ENCODE measurements at places on chromosomes 13 and 19. TPM values are rescaled to one million over a fixed set of nuclear protein-coding genes. Genes with fewer than 3 reads are reported as not detected.

Gene PLPPR3
- 2.1 TPM for total RNA-seq

Gene NOVA2
- 1.2 TPM for total RNA-seq

Gene PINLYP
- 11.4 TPM for total RNA-seq

Gene STOML3
- total RNA-seq, result not detected

Gene GFY
- not detected for total RNA-seq

Gene RASAL3
- 0.85 TPM for total RNA-seq

Gene NFIX
- 83.5 TPM for total RNA-seq

Gene KIR2DL1
- total RNA-seq, result not detected

- DNase-seq, result no peak
These were observed 10.3 kb downstream of the CEBPG start for GRCh38 chr19:33383720-33384292.

DNA sequence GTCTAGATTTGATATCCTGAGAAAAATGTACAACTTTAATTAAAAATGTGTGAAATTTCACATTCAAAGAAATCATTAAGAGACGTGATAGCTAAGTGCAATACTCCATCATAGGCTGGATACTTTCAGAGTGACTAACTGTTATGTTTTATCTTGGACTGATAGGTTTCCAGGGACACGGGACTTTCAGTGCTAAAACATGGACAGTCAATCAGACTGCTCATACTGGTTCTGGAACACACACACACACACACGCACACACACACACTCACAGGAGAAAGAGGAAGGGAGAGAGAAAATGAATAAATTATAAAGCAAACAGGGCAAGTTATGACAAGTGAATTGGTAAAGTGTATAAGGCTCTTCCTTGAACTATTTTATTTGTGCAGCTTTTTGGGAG is 955.9 kb downstream of the SLITRK5 start:
- DNase-seq, result no peak

DNA sequence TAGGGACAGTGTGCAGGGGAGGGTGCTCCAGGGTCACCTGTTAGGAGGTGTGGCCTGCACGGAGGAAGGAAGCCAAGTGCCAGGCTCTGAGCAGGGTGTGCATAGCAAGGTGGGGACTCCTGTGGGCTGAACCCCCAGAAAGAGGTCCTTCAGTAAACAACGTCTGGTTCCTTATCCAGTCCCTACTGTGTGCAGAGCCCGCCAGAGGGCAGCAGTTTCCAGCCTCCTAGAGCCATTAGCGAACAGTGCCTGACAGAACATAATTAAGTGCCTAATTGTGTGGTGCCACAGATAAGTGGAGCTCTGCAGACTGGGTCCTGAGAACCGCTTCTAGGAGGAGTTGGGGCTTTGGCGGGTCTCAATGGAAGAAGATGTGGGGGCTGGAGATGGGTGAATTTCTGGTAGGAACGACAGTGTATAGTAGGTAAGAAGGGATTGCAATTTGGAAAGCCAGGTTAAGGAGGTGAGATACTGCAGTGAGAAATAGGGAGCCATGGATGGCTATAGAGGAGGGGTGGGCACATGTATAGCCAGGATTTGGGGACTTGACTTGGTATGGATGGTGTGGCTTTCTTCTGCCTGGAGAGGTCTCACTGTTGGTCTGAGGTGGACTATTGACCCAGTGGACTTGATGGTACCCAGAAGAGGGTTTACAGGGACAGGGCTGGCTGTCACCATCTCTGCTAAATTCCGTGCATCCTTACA is 323.1 kb downstream of the ZNF536 start:
- no peak for DNase-seq

DNA sequence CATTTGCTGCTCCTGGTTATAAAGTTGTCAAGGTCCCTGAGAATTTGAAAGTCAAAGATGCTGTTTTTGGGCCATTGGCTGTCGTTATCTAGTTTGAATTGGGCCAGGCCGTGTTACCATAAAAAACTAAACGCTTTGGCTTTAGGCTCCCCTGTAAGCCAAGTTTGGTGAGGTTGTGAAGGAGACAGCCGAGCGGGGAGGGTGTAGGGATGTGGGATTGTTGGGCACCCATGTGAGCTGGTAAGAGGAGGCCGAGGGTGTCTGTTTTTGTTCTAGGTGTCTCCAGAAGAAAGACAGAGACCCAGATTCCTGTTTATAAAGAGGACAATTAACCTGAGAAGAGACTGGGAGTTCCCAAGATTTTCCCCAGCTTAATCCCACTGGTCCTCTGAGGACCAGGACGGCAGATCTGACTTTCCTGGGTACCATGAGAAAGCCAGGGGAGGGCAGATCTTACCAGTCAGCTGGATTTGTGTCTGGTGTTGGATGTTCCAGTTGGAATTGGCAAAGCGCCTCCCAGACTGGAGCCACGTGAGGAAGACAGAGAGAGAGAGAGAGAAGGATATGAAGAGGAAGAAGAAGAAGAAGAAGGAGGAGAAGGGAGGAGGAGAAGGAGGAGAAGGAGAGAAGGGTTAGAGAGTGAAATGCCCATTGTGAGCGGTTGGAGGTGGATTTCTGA is 25.1 kb downstream of the TMEM255B start:
- DNase-seq, result no peak

DNA sequence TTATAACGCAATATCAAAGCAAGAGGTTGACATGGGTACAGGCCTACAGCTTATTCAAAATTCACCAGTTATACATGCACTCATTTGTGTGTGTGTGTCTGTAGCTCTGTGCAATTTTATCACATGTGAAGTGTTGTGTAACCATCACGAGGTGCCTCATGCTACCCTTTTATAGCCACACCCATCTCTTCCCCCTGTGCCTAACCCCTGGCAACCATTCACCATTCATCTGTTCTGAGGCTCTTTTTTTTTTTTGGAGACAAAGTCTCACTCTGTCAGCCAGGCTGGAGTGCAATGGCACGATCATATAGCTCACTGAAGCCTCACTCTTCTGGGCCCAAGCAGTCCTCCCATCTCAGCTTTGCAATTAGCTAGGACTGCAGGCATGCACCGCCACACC is 78.4 kb downstream of the DPF1 start:
- no peak for DNase-seq

GRCh38 chr19:30703645-30704044 is 331.5 kb downstream of the ZNF536 start:
- no peak for DNase-seq

DNA sequence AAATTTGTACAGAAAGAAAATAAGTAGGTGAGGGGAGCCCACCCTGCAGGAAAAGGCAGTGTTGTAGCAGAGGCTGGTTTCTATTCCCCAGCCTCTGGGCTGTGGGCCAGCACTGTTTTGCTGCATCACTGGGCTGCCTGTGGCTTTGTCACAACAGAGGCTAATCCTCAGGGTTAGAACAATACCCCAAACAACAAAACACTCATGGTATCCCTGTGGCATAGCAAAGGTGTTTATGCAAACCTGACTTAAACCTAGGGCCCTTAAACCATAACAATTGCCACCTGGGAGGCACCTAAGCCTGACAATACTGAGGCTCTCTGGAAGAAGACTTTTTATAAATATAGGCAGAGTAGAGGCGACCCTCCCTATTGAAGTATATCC is 314.7 kb downstream of the OLFM4 start:
- DNase-seq, result no peak

DNA sequence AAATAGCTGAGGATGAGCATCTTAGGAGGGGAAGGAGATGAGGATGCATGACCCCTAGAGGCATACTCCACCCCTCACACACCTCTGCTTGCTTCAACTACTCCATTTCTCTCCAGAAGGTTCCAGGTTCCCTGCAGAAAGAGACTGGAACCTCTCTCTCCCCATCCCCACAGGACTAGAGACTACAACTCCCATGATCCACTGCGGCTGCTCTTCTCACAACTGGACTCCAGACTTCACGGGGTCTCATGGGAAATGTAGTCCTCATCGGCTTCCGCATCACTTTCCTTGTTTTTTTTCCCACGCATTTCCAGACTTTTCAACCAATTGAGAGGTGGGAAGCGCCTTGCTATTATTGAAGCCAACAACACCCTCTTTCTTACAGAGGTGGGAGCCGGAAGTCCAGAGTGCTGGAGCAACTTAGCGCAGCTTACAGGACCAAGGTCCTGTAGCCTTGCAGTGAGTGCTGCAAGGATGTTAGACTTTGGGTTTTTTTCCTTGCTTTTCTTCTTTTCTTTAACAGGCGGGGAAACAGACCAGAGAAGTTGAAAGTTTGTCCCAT is 13.9 kb upstream of the CACNG6 start:
- peak; percentile 73 for DNase-seq

DNA sequence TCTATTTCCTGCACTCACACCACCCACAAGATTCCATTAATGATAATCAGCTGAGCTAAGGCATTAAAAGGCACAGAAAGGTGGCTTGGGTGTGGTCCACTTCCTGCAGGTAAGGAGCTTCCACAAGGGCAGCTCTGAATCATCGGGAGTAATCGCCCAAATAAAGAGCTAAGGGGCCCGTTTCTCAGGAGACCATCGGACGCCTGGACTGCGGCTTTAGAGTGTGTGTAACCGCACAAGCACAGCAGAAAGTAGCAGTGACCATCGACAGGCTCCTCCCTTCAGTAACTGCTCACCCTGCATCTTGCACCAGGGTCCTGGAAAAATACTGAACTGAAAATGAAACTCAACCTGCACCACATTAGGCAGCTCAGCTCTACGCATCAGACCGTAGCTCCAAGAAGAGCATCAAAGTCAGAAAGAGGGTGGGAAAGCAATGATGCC is 6.0 kb downstream of the STK24 start:
- no peak for DNase-seq

DNA sequence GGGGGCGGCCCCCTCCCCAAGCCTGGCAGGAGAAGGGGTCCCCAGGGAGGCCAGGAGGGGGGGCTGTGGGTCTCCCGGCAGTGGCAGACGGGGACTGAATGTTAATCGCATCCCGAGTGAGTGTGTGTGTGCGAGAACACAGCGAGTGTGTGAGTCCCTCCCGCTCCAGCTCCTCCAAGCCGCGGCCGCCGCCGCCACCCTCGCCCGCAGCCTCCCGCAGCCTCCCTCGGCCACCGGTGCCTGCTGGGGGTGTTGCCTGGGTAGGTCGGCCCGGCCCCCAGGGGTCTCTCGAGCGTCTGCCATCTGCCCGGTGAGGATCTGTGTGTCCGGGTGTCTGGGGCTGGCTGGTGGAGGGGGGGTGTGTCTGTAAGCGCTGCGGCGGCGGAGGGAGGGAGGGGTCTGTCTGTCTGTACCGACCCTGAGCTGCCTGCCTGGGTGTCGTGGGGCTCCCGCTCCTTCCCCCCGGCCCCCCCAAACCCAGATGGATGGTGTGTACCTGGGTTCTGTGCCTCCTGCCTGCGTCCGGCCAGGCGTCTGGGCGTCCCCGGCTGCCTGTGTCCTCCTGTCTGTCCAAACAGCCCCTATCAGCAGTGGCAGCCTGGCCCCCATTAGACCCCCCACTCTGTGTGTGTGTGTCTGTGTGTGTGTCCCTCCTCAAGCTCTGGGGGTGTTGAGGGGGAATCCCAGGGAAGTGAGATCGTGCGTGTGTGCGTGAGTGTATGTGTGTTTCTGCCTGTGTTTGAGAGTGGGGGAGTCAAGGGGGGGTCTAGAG is at the start of gene GRIN2D:
GRIN2D (plus strand) TSS at position 110 of the 772 bp plus-strand sequence. CDS start 4,725 bp downstream, outside the sequence.
- no peak for DNase-seq
